ENCODE measurements at places on chromosomes 7 and 10. TPM values are rescaled to one million over a fixed set of nuclear protein-coding genes. Genes with fewer than 3 reads are reported as not detected.

DNA sequence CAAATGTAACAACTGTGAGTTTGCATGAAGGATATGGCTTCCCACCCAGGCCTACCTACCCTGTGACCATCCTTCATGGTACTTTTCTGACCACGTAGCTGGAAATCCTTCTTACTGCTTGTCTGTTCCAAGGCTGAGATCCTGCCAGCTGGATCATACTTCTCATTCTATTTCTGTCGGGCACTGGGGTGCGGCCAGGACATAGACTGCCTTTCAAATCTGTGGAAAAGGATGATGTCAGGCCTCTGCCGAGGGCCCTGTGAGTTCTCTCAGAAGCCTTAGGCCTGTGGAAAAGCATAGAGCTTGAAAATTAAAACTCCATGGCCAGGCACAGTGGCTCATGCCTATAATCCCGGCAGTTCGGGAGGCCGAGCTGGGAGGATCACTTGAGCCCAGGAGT lies 10.0 kb downstream of the VWC2 start:
- H3K36me3 ChIP-seq, result no peaks in the 10 kb centered on the region
- no peak overlapping the region for H3K4me3 ChIP-seq
- no peak overlapping the region for H3K27ac ChIP-seq
- H3K27me3 ChIP-seq, result peaks cover 1% of the 10 kb centered on the region

- no peaks in the 10 kb centered on the region for H3K36me3 ChIP-seq
- peaks cover 24% of the 10 kb centered on the region for H3K4me1 ChIP-seq
- no peak overlapping the region for H3K27ac ChIP-seq
- DNase-seq, result peak; percentile 32
- no peak overlapping the region for H3K4me3 ChIP-seq
Measured at GRCh38 chr7:47474937-47475879, 106.7 kb downstream of the TNS3 start.

DNA sequence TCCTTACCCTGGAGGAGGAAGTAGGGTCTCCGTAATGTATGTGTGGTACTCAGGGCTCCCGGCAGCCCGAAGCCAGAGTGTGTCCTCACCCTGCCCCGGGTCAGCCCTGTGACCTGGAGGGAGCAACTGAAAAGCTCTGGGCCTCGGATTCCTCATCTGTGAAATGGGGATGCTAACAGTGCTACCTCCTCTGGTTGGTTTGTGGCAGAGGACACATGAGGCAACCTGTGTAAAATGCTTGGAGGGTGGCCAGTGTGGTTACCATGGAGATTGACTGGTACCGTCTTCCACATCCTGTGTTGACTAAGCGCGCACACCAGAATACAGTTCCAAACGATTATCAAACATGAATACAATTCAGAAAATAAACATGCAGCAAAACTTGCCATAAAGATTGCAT lies 163.8 kb upstream of the KLF6 start:
- no peak overlapping the region for H3K27ac ChIP-seq
- H3K4me3 ChIP-seq, result no peak overlapping the region
- no peaks in the 10 kb centered on the region for H3K36me3 ChIP-seq
- no peaks in the 10 kb centered on the region for H3K27me3 ChIP-seq

GRCh38 chr10:78904196-78904595 lies 164.6 kb upstream of the ZMIZ1 start:
- DNase-seq, result no peak
- peaks cover 3% of the 10 kb centered on the region for H3K27me3 ChIP-seq
- H3K36me3 ChIP-seq, result no peaks in the 10 kb centered on the region

- no peak overlapping the region for H3K4me3 ChIP-seq
- no peaks in the 10 kb centered on the region for H3K27me3 ChIP-seq
- H3K36me3 ChIP-seq, result no peaks in the 10 kb centered on the region
- H3K27ac ChIP-seq, result no peak overlapping the region
- no peaks in the 10 kb centered on the region for H3K4me1 ChIP-seq
- DNase-seq, result no peak
Measured at GRCh38 chr7:82760074-82760473, 316.5 kb upstream of the CACNA2D1 start.

GRCh38 chr7:135575296-135575695 lies 17.6 kb downstream of the NUP205 start:
- no peaks in the 10 kb centered on the region for H3K27me3 ChIP-seq
- peaks cover 6% of the 10 kb centered on the region for H3K4me1 ChIP-seq
- no peak overlapping the region for H3K27ac ChIP-seq
- DNase-seq, result no peak
- peaks cover 37% of the 10 kb centered on the region for H3K36me3 ChIP-seq
- no peak overlapping the region for H3K4me3 ChIP-seq

GRCh38 chr10:96991313-96991841 lies 159.3 kb downstream of the LCOR start:
- no peaks in the 10 kb centered on the region for H3K27me3 ChIP-seq
- no peak overlapping the region for H3K4me3 ChIP-seq
- peaks cover 22% of the 10 kb centered on the region for H3K4me1 ChIP-seq
- H3K36me3 ChIP-seq, result no peaks in the 10 kb centered on the region
- H3K27ac ChIP-seq, result no peak overlapping the region

- DNase-seq, result no peak
- no peaks in the 10 kb centered on the region for H3K4me1 ChIP-seq
- H3K27me3 ChIP-seq, result no peaks in the 10 kb centered on the region
- H3K4me3 ChIP-seq, result no peak overlapping the region
Measured at GRCh38 chr10:133460208-133460769, 6.5 kb downstream of the SCART1 start.

DNA sequence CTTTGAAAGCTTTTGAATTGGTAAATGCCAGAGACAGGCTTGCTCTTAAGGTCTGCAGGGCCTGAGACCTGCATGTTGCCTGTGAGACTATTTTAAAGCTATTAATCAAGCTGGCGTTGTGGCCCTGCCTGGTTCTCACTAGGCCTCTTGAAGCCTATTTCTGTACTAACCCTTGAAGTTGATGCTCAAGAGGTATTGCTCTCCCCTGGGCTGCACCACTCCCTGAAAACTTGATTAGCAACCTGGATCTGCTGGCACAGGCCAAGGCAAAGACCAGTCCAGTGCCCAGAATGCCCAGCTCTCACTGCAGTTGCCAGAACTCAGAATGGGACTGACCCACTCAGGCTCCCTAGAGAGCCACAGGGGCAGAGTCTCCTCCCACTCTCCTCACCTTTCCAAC lies 220.0 kb upstream of the MEOX2 start:
- no peaks in the 10 kb centered on the region for H3K36me3 ChIP-seq
- H3K27me3 ChIP-seq, result no peaks in the 10 kb centered on the region
- no peaks in the 10 kb centered on the region for H3K4me1 ChIP-seq
- no peak for DNase-seq

DNA sequence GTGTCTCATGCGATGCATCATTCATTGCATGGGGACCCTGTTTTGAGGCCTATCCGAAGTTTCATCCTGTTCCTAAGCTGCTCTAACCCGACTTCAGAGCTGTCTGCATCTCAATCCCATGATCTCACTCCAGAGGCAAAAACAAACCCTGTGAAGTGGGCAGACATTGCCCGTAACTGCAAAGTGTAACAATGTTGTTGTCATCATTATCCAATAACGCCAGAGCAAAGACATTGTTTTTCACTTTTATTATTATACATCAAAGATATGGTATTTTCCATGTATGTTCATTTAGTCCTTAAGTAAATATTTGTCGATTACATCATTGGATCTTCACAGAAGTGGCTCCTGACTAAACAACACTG lies 246.7 kb downstream of the KLF6 start:
- H3K27me3 ChIP-seq, result no peaks in the 10 kb centered on the region
- no peak overlapping the region for H3K4me3 ChIP-seq
- H3K27ac ChIP-seq, result no peak overlapping the region
- no peaks in the 10 kb centered on the region for H3K4me1 ChIP-seq
- H3K36me3 ChIP-seq, result no peaks in the 10 kb centered on the region

GRCh38 chr7:102416406-102416805 lies 17.0 kb upstream of the ORAI2 start:
- H3K4me1 ChIP-seq, result peaks cover 38% of the 10 kb centered on the region
- H3K36me3 ChIP-seq, result peaks cover 17% of the 10 kb centered on the region
- DNase-seq, result no peak
- H3K27me3 ChIP-seq, result no peaks in the 10 kb centered on the region
- H3K4me3 ChIP-seq, result no peak overlapping the region

Gene CTAGE15
- 0.49 TPM for total RNA-seq

Gene CCDC186
- 7.4 TPM for total RNA-seq

Gene NKX2-3
- not detected for total RNA-seq

Gene TBC1D12
- total RNA-seq, result 4.8 TPM

Gene ABCB1
- 2.5 TPM for total RNA-seq

Gene SPDYE8
- total RNA-seq, result not detected
